Dorsolateral prefrontal cortex (tissue), 122 donors: ENCODE measurements at places on chromosomes 4 and X. TPM values are rescaled to one million over a fixed set of nuclear protein-coding genes. Genes with fewer than 3 reads are reported as not detected.

DNA sequence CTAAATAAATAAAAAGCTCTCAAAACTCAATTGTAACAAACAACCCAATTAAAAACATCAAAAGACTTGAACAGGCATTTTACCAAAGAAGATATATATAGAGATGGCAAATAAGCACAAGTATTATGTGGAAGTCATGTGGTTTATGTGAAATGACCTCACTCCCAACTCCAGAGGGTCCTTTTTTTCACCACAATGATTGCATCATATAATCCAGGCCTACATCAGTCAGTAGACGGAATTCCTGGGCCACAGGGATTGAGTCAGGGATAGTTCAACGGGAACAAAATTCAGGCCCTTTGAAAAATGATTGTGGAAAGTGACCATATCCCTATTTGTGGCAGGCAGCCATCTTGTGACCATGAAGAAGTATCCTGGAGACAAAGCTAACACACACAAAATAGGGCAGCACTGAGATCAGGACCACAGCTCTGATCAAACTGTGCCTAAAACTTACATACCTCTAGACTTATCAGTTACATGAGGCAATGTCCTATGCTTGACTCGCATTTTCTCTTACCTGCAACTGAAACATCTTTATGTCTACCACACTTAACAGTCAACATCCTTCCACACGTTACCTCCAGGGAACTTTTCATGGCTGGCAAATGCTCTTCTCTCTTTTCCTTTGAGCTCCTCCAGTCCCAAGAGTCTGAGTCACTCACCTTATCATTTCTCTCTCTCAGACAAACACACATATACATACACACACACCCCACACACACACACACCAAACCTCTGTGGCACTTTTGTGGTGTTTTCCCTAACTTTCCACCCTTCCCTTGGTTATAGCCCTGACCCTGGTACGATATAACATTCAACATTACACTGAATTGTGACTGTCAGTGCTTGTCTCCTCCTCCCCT lies 113.5 kb downstream of the PHF8 start:
- no peak for DNase-seq

- DNase-seq = no peak
Measured at GRCh38 chrX:67720344-67720743, 176.5 kb downstream of the AR start.

DNA sequence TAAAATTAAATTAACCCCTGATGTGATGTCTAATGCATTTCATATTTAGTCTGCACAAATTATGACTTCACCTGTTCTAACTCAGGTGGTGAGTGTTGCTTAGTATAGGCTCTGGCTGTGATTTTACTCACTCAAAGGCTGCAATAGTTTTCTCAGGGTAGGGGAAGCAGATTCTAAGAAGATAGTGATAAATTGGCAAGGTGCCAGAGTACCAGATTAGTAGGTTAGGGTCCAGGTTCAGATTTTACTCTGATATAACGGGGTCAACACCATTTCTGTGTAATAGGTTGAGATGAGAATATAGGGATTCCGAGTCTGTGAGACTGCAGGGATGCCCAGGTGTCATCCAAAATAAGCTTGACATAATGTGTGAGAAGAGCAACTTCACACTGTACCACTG lies 1049.6 kb downstream of the STIM2 start:
- no peak for DNase-seq

The GLRA2 gene
- total RNA-seq = 5.3 TPM

DNA sequence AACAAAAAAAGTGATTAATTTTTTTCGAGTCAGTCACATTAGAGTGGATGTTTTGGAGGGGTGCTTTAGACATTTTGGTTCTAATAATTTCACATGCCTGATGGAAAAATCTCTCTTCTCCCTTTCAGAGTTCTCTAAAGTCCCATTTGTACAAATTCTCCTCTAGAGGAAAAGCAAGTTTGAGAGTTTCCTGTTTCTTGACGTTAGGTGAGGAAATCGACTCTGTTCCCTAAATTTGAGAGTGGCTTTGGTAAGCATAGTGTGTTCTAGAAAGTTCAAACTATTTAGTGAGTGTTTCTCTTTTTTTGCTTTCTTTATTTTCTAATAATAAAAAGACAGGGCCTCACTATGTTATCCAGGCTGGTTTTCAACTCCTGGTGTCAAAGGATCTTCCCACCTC lies 1.6 kb upstream of the ATP6AP2 start:
- no peak for DNase-seq

- DNase-seq = no peak
Measured at GRCh38 chrX:37818031-37818430, 29.3 kb downstream of the DYNLT3 start.

GRCh38 chrX:65034668-65035445 lies 58.6 kb upstream of the ZC4H2 start:
- peak; percentile 88 for DNase-seq

DNA sequence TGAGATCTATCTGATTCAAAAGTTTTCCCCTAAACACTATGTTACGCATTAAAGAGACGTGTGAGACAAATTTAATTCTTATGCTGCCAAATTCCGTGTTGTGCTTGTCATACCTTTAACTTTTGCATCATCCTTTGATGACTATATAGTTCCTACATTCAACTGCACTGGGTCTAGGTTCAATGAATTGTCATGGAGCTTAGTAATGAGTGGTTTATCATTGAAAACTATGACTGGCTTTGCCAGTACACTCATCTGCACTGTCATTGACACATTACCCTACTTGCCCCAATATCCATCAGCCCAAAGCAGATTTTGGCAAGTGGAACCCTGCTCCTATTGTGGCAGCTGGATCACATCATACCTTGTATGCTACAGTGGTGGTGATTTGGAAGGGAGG lies 882.9 kb upstream of the SLIT2 start:
- DNase-seq = no peak

The PABPC5 gene
- 3.0 TPM for total RNA-seq

The NDST4 gene
- 0.68 TPM for total RNA-seq
